Stimulated activated CD8-positive, alpha-beta memory T cell treated with anti-CD3 and anti-CD28 coated beads, Interleukin-15, amount 100 ng/mL, for 24 hours (primary cell): ENCODE measurements at places on chromosomes 16 and 17.

DNA sequence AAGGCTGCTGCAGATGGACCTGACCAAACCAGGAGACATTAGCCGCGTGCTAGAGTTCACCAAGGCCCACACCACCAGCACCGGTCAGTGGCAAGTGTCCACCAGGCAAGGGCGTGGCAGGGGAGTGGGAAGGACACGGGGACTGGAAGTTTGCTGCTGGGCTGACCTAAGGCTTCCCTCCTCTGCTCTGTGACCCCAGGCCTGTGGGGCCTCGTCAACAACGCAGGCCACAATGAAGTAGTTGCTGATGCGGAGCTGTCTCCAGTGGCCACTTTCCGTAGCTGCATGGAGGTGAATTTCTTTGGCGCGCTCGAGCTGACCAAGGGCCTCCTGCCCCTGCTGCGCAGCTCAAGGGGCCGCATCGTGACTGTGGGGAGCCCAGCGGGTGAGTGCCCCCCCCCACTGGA lies 4.8 kb downstream of the HSD11B2 start:
- no peak for DNase-seq

DNA sequence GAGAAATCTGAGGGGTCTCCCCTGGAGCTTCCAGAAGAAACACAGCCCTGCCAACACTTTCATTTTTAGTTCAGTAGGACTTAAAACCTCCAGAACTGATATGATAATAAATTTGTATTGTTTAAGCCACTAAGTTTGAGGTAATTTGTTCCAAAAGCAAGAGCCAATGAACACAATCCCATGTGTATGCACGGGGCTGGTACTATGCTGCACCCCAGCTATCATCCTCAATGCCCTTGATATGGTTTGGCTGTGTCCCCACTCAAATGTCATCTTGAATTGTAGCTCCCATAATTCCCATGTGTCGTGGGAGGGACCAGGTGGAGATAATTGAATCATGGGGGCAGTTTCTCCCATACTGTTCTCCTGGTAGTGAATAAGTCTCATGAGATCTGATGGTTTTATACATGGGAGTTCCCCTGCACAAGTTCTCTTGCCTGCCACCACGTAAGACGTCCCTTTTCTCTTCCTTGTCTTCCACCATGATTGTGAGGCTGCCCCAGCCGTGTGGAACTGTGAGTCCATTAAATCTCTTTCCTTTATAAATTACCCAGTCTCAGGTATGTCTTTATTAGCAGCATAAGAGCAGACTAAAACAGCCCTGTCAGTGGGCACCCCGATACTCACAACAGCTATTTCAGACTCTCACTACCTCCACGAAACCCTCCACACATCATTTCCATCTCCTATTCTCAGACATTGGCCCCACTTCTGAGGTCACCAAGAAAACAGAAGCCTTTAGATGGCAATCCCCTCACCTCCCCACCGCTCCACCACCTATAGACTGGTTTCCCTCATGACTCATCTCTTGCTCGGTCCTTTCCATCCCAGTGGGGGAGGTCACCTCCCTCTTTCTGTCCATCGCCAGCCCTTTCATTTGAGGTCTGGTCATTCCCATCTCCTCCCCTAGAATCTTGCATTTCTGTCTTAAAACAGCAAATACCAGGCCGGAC lies 8.9 kb upstream of the CACNG1 start:
- DNase-seq = no peak

- no peak for DNase-seq
Measured at GRCh38 chr16:67430977-67431774, at the start of gene HSD11B2. HSD11B2 (plus strand) TSS chr16:67431121; CDS start chr16:67431249, 128 bp downstream.

DNA sequence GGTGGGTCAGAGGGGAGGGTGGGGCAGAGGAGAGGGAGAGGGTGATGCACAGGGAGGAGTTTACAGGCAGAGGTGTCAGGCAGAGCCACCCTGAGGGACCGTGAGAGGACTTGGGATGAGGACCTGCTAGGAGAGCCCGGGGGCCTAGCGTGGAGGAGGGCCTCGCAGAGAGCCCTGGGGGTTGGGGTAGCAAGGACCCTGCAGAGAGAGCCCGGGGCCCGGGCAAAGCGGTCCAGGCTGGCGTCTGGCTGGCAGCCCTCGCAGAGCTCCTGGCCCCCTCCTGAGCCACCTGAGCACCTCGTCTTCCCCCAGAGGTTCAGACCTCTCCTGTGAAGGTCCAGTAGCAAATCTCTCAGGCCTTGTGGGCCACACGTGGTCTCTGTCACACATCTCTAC lies 42.0 kb upstream of the ZNF469 start:
- no peak for DNase-seq

DNA sequence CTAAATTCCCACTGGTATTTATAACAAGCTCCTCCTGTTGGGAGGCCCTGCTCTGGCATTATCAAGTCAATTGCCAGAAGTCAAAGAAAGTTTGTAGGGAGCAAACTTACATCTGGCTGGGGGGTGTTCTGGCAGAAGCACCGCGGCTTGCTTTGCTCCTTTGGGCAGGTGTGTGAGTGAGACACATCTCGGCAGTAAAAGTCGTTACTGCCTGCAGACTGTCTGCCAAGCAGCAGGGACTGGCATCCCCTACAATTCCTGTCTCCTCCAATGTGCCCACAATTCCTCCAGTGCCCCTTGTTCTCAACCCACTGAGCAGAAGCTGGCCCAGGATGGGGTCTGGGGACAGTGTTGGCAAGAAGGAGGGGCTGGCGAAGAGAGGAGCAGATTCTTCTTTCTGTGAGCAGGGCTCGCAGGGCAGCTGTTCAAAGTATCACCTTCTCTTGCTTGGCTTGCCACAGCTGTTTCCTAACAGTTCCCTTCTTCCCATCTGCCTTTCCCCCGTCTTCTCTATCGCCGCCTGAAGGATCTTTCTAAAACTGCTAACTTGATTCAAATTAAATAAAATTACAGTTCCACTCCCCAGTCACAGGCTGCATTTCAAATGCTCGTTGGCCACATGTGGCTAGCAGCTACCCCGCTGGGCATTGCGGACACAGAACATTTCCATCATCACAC lies 30.2 kb downstream of the SPACA3 start:
- DNase-seq = no peak
